ENCODE measurements at places on chromosomes 1 and 21.

DNA sequence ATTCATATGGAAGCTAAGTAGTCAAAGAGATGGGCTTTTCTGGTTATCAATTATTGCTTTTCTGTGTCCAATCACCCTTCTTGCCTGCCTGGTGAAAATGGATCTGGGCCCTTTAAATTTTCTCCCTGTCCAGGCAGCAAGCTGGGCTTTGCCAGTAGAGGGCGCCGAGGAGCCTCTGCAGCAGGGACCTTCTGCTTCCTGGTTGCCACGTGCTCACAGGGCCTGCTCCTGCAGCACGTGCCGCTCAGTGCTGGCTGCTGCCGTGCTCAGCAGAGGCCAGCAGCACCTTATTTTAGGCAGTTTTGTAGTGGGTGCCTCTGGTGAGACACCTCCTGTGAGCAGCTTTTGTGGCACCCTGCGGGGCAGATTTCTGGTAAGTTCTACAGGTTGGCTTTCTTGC lies 4.0 kb downstream of the ACTL8 start:
- no peak for DNase-seq

- no peak for DNase-seq
These were observed 169.3 kb downstream of the ST6GALNAC5 start for GRCh38 chr1:77036560-77036959.

DNA sequence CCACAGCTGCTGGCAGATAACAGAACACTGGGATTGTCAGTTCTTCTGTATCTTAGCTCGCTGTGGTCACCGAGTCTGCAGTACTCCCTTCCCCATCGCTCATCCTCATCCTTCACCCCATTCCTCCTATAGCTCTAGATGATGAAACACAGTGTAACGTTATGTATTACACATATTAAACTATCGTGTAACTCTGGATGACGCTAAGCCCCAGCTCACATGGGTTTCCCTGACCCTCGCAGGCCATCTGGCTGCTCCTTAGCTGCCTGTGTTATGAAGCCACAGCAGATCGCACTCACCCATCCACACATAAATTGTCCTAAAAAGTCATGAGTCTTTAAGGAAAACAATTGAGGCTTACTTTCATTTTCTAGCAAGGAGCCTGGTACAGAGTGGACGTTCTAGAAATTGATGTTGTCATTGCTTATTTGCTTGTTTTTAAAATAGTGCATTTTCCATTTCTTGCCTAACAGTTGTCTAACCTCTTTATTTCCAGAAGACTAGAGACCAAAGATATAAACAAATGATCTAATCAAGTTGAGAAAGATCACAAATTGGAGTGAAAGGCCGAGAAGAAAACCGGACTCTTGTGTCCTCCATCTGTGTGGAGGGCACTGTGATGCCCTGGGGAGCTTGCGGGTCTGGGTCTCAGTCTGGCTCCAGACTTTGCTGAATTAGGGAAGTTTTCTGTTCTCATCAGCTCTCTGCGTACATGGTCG lies 24.3 kb upstream of the PCP4 start:
- no peak for DNase-seq

GRCh38 chr1:27356619-27357280 lies 10.0 kb downstream of the MAP3K6 start:
- no peak for DNase-seq

DNA sequence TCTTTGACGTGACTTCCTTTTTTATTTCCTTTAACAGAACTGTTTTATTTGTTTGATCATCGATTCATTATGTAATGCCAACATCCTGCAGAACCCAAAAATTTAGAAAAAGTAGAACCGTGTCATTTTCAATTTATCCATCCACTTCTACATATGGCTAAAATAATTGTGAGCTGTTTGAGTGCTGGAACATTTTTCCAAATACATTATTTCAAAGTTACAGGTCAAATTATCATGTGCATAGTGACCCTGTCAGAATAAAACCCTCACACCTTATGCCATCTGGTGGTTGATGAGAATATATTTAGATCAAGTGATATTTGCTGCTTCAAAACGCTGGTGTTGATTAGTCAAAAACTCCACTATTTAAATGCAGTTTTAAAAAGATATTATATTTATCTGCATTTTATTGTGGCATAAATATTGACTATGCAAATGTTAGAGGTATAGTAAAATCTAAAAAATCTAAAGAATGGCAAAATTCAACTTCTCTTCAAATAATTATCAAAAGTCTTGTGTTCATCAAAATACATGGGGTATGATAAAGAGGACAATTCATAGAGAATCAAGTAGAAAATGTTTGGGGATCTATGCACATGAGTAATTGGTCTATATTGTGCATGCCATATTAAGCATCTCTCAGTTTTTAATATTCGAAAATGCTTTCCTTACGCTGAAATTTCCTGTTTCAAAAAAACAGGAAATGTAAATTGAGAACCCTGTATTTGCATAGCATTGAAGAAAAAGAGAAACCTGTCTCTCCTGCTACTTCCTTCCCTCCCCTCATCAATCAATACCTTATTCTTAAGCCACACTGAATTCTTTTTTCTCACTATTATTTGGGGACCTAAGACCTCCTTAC lies 39.7 kb downstream of the UBE2U start:
- DNase-seq = no peak

DNA sequence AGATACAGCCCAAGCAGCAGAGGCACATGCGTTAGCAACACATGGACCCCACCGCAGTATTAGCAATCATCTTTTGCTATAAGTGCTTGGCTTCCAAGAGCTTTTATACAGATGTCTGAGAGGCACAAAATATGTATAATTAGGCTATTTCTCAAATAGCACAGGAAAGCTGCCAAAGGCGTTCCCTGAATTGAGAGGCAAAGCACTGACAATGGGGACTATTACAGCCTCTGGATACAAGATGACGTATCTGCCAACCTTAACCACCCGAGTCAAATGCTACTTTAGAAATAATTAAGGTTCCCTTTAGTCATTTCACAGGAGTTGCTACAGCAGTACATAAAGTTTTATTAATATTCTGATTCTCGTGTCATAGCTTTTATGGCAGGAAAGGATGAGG lies 6.4 kb downstream of the STMN1 start:
- no peak for DNase-seq

GRCh38 chr1:229431284-229432115 lies 2.4 kb downstream of the ACTA1 start:
- DNase-seq = no peak

GRCh38 chr1:84700070-84700469 lies 9.8 kb upstream of the SSX2IP start:
- no peak for DNase-seq

GRCh38 chr1:212655668-212656440 lies 43.8 kb downstream of the BATF3 start:
- DNase-seq = no peak

GRCh38 chr1:232970508-232970907 lies 20.1 kb downstream of the NTPCR start:
- DNase-seq = no peak

GRCh38 chr21:41029571-41029970 lies 138.4 kb upstream of the BACE2 start:
- no peak for DNase-seq

GRCh38 chr1:116465477-116465844 lies 92.4 kb downstream of the ATP1A1 start:
- DNase-seq = no peak

DNA sequence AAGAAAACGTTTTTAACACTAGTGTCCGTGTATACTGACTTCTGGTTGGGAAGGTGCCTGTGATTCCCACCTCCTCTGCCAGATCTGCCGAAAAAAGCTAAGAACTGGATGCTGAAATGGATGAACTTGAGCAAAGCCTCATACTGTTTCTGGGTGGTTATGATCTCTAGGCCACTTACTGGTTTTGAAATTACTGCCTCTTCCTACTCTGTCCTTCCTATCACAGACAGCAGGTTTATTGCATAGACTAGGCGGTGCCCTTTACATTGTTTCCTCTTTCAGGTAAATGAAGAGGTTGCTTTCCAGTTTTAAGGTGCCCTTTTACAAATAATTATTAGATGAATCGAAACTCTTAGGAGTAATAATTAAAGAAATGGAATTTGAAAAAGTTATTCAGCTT lies 27.5 kb downstream of the PEX14 start:
- DNase-seq = no peak

DNA sequence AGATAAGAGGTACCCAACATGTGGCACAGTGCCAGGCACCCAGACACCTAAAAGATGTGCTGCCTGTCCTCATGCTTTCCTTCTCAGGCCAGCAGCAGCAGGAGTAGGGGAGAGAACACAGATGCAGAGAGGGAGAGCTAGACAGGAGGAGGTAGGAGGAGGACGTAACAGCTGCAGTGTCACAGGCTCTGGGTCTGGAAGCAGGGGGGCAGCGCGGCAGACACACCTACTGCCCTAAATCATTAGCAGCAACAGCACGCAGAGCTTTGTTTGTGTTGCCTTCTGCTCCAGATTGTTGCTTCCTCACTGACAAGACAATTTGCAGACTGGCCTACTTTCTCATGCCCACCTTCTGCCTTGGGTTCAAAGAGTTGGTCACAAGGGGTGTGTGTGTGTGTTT lies 196.7 kb upstream of the DAB1 start:
- DNase-seq = no peak

GRCh38 chr1:208242941-208243526 lies 1.1 kb downstream of the PLXNA2 start:
- DNase-seq = no peak

DNA sequence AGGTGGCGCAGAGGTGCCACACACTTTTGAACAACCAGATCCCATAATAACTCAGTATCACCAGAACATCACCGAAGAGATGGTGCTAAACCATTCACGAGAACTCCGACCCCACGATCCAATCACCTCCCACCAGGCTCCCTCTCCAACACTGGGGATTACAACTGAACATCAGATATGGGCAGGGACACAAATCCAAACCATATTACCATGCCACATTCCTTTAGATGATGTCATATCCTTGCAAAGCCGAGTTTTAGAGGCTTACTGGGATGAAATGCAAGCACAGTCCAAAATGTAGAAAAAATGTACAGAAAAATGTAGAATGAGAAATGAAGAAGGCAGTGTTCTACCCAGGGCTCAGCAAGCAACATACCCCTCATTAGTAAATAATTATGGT lies 64.7 kb downstream of the SGIP1 start:
- DNase-seq = no peak

DNA sequence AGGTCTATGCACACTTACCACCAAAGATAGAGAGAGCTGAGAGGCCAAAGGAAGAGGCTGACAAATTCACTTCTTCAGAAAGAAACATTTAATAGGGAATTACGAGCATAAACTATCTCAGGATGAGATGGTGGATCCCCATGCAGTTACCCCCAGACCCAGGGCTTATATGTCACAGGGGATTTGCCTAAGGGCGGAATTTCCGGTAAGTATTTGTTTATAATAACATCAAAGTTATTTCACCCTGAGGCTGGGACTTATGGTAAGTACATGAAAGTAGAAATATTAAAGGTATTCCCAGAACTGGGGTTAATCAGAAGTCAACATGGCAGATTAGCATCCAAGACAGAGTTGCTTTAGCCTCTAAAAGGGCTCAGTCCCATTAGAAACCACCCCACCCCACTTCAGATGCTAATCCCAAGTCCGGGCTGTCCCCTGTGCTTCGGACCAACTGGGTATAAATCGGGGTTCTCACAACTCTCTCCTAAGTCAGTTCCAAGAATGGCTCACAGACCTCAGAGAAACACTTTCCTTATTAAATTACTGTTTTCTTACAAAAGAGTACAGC lies 247.4 kb upstream of the ZP4 start:
- no peak for DNase-seq

DNA sequence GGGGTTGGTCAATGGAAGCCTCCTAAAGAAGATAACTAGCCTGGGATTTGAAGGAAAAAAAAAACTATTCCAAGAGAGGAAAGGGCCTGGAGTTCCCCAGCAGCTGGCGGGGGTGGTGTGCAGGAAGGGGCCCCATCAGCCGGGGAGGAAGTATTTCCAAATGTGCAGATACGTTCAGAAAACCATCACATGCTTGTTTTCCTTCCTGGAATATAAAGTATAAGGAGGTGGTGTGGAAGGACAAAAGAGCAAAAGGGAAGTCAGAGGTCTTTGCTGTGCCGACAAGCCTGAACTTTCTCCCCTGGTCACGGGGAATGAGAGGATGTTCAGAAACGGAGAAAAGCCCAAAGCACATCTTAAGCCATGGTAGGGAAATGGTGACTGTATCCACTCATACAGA lies 72.0 kb upstream of the BACE2 start:
- no peak for DNase-seq

- DNase-seq = no peak
These were observed 36.9 kb downstream of the EIF2D start for GRCh38 chr1:206575165-206575893.

All from D721Med (cell line).